COLO829 (cell line): ENCODE measurements at places on chromosomes 1 and 21.

DNA sequence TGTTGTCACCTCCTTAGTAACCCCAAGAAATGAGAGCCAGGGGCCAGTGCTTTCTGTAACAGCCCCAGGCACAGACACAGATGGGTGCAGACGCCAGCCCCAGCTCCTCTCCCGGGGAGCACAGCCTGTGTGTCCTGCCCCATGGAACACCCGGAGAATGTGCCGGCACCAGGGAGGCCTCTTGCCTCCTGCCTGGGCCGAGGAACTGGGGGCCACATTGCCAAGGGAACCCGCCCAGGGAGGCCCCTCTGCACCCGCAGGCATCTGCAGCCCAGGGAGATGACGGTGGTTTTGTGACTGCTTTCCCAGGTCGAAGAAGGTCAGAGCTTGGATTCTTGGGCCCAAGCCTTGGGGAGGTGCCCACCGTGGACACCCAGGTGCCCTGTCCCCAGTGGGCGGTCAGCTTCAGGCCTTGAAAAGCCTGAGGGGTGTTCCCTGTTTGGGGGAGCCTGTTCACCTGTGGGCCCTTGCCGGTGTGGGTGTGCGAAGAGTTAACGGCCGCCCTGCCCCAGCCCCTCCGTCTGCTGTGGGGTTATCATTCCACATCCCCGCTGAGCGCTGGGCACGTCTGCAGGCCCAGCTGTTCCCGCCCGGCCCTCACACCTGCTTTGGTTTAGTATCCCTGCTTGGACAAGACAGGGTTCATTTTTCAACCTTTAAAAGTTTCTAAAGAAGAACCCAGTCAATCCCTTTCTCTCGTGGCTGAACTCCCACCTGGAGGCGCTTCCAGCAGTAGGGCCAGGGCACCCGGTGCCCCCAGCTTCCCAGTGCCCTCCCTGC, 62.5 kb downstream of the MORN1 start:
- no peak for DNase-seq

- no peak for DNase-seq
These were observed 96.1 kb downstream of the SLC35F3 start for GRCh38 chr1:234000557-234001041.

- DNase-seq, result peak; percentile 83
These were observed at the start of gene SEMA6C for GRCh38 chr1:151146412-151147131. Gene SEMA6C, minus strand, starts transcription at chr1:151146631. Its CDS starts 4,010 bp downstream, at chr1:151142621.

GRCh38 chr1:54986025-54986424, 5.6 kb downstream of the TMEM61 start:
- DNase-seq, result no peak

- no peak for DNase-seq
These were observed 76.4 kb upstream of the LYST start for GRCh38 chr1:235942979-235943575.

- no peak for DNase-seq
These were observed 102.1 kb downstream of the JAK1 start for GRCh38 chr1:64864018-64864940.

DNA sequence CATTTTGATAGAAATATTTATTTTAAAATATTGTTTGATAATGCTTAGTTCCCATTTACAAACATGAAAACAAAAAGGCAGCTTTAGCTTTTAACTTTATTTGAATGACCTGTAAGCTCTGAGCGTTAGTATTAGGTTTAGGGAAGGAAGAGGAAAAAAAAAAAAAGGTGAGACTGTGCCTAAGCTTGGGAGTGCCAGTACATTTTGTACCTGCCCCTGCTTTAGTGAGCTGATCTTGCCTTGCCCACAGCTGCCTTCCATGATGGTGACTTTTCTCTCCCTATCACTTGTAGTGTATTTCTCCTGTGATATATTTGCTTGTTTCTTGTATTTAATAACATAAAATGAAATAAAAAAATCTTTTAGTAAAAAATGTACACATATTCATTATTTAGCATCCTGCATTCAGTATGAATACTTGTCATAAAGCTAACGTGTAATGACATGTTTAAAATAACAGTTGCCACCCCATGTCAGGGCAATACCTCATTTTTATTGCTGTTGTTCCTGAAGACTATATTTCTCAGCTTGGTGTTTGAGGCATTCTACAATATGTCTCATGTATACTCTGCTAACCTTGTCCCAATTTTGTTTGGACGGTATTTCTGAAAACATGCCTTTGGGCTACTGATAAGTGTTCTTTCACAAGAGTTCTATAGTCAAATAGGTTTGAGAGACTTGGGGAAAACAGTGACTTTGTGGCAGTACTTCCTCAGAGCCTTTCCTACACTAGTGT, 76.3 kb downstream of the NEK7 start:
- no peak for DNase-seq

DNA sequence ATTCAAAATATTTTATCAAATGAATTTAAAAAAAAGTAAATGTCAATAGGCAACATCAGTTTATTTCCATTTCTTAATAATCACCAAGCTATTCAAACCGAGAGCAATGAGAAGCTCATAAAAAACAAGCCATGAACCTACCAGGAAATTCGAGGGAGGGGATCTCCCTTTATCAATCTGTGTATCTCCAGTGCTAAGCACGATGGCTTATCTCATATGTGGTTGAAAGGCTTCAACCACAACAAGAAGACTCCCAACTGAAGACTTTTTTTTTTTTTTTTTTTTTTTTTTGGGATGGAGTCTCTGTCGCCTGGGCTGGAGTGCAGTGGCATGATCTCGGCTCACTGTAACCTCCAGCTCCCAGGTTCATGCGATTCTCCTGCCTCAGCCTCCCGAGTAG, 833.3 kb downstream of the USP25 start:
- no peak for DNase-seq

GRCh38 chr1:156502894-156503697, 2.5 kb upstream of the MEF2D start:
- peak; percentile 65 for DNase-seq

- no peak for DNase-seq
These were observed 687.7 kb downstream of the MATN1 start for GRCh38 chr1:30035522-30036228.

DNA sequence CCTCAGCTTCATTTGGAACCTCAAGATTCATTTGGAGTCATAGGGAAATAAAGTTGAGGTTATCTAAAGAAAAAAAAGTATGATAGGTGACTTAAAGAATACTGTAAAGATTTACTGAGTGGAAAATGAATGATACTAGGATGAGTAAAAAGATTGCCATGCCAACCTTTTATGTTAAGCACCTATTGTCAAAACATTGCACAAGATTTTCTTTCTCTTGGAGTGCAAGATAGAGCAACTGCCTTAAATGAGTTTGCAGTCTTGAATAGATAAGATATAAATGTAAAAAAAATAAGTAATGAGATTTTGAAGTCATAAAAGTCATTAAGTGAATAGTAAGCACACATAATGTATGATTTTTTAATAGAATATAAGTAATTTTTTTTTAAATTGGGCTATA, 5.1 kb upstream of the ANGPTL1 start:
- no peak for DNase-seq

GRCh38 chr1:162029157-162029556, 5.5 kb upstream of the OLFML2B start:
- no peak for DNase-seq

DNA sequence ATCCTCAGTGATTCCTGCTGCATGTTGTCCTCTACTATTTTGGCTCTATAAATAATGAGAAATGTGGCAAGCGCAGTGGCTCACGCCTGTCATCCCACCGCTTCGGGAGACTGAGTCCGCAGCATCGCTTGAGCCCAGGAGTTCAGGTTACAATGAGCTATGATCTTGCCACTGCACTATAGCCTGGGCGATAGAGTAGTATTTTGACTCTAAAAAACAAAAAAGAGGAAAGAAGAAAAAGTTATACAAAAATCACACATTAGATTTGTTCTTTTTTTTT, 756 bp upstream of the SLC25A44 start:
- DNase-seq, result no peak

DNA sequence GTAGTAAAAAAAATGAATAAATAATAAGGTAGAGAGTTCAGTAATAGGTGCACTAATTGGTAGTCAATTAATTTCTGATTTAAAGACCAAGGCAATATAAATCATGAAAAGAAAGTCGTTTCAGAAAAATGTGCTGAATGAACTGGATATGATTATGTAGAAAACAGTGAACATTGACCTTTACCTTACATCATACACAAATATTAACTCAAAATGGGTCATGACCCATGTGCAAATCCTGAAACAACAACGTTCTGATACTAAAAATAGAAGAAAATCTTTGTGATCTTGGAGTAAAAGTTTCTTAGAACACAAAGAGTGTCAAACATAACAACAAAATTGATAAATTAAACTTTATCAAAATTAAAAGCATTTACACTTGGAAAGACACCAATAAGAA, 39.1 kb downstream of the COL11A1 start:
- DNase-seq, result no peak

DNA sequence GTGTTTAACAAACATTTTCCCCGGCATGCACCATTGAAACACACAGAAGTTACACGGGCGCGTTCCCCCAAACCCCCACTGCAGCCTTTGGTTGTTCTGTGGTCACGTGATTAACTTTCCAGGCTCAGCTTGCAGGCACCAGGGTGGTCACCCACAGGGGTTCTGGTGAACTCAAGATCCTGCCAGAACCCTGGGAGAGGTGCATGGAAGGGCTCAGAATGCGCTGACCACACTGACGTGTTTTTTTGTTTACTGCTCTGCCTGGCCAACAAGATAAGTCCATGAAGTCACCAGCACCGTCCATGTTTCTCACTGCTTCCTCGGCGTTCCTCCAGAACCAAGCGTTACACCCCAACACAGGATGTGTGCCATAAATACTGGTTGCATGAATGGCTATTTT, 229.5 kb upstream of the VAMP3 start:
- no peak for DNase-seq

DNA sequence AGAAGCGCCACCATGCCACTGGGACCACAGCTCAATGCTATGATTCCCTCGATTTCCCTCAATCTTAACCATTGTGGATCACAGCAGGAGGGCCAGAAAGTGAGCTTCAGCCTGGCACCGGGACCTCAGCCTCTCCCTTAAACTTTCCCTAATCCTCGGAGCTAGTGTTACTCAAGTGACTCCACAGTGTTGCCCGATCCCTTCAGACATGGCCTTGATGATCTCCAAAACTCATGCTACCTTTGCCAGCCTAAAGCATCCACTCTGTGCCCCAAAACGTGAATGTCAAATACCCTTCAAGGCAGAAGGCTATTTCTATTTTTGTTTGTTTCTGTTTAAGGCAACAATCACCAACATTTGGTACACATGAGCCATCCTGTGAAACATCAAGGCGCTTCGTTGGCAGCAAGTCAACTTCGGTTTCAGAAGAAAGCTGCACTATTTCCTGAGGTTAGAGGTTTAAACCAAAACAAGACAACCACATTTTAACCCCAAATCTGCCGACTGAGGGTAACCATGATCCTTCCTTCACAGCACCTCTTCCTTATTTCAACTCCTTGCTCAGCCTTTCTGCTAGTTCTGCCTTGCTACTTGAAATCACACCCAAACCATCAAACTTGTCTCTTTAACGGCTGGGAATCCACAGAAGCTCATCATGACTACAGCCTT, 94.4 kb upstream of the KRTAP19-8 start:
- no peak for DNase-seq

GRCh38 chr1:180265871-180266270, 35.8 kb downstream of the LHX4 start:
- no peak for DNase-seq

- DNase-seq, result no peak
These were observed 26.9 kb upstream of the RCC2 start for GRCh38 chr1:17466359-17466758.

DNA sequence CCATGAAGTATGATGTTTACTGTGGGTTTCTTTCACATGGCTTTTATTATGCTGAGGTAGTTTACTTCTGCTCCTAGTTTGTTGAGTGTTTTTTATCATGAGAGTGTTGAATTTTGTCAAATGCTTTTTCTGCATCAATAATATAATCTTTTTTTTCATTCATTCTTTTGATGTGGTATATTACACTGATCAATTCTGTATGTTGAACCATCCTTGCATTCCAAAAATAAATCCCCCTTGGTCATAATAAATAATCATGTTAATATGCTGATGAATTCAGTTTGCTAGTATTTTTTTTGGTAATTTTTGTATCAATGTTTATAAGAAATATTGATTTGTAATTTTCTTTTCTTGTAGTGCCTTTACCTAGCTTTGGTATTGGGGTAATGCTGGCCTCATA, 97.9 kb upstream of the ZNF648 start:
- DNase-seq, result no peak

GRCh38 chr1:179318491-179318890, 24.9 kb downstream of the SOAT1 start:
- no peak for DNase-seq

DNA sequence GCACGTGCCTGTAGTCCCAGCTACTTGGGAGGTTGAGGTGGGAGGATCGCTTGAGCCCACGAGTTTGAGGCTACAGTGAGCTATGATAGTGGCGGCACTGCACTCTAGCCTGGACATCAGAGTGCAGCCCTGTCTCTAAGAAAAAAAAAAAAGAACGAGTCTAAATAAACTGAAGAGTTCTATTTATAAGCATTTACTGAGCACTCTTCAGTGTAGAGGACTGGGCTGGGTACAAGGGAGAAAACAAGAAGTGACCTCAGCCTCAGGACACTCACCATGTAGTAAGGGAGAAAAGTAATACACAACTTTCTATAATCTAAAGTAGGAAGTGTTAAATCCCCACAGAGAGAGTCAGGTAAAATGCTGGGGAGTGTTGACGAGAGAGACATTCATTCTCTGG, 35.0 kb downstream of the NAV1 start:
- DNase-seq, result no peak

DNA sequence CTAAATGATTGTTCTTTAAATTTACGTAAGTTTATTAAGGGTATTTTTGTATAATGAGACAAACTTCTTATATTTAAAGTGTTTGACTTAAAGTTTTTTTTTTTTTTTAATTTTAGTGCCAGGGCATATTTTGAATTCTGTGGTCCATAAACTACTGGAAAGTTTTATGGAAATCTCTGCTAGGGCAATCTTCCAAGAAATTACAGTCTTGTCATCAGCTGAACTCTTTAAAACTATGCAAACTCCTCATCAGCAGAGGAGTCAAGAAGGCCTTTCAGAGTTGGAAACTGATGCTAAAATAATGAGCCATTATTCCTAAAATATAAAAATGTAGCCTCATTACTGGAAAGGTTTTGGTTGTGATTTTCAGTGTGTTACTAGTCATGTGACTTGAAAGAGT, 1201.9 kb downstream of the BRINP3 start:
- DNase-seq, result no peak

- no peak for DNase-seq
These were observed 33.0 kb downstream of the PGM1 start for GRCh38 chr1:63626222-63626621.

- no peak for DNase-seq
These were observed 28.7 kb upstream of the PWP2 start for GRCh38 chr21:44078411-44078981.

- DNase-seq, result no peak
These were observed 33.0 kb upstream of the H6PD start for GRCh38 chr1:9201401-9202239.

DNA sequence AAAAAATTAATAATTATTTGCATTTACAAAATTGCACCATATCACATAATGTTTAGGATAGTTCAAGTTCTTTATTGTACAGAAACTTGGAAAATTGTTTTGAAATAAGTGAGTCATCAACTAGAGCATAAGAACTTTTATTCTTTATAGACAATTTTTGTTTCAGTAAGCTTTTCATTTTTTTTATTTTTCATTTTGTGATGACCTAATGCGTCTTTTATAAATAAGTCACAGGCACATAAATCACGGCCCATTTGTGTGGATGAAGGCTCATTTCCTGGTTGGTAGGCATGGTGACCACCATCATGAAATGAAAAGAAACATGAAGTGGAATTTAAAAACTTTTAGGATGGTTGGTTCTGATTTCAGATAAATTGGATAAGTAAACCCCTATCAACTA, 39.3 kb downstream of the SPAG17 start:
- DNase-seq, result no peak
